ENCODE measurements at places on chromosomes 1 and 21. TPM values are rescaled to one million over a fixed set of nuclear protein-coding genes. Genes with fewer than 3 reads are reported as not detected.
A peak's percentile ranks its signal among the peaks of the same experiment; 100 is the strongest.

- DNase-seq = no peak
These were observed 2.1 kb downstream of the KRTAP10-10 start for GRCh38 chr21:44639331-44639655.

GRCh38 chr1:175572932-175573868, 170.2 kb downstream of the TNR start:
- peak; percentile 16 for DNase-seq

DNA sequence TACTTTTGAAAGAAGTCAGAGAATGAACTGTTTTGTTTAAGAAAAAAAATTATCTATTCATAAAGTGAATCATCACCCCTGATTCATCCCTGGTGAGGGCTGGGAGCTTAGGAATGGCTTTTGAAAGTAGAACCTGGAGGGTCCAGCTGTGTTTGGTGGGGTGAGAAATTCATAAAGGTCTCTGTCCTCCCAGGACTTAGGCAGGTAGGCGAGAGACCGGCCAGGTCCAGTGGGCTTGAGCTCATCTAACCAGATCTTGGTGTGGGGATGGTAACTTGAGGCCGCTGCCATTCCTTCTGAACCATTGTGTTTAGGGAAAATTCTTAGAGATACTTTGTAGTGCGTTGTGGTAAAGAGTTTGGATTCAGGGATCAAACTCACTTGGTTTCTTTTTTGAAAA, 156.8 kb upstream of the TNR start:
- no peak for DNase-seq

DNA sequence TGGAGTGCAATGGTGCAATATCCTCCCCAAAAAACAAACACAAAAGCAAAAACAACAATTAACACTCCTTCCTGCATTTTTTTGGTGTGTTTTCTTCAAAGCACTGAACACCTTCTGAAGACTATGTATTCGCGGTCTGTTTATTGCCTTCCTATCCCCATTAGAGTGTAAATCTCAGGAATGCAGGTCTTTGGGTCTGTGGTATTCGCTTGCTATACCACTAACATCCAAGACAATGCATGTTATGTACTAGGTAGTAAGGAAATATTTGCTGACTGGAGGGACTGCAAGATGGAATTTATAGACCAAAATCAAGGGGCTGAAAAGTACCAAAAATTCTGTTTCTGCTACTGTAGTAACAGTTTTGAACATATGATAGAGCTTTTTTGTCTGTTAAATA, 299.4 kb downstream of the RYR2 start:
- no peak for DNase-seq

GRCh38 chr1:117366177-117367045, 838 bp upstream of the MAN1A2 start:
- peak; percentile 91 for DNase-seq

DNA sequence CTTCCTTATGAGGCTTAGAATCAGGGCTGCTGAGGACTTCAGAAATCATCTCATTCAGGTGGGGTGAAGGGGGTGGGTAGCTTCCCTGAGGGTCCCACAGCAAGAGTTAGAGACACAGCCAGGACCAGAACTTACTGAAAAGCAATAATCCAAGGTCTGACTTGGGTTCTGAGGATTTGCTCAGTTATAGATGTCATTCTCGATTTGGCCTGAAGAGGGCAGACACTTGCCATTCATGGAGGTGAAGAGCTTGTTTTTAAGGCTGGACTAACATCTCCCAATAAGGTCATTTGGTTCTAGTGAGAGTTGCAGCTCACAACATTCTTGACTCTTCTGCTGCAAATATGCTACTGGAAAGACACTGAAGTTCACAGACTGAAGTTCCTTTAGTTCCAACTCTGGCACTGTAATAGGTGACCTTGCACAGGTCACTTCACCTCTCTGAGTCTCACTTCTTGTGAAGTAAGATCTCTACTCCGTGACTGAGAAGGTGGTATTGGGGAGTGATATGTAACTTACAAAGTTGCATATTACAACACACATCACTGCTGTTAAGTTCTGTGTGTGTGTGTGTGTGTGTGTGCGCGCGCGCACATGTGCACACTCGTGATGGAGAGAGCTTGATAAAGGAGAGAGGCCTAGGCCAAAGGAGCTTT, 69.8 kb upstream of the DIRAS3 start:
- no peak for DNase-seq

- DNase-seq = no peak
These were observed 85.9 kb downstream of the BCAR3 start for GRCh38 chr1:93595743-93596142.

- no peak for DNase-seq
These were observed 340.6 kb downstream of the ZNF326 start for GRCh38 chr1:90335558-90335957.

DNA sequence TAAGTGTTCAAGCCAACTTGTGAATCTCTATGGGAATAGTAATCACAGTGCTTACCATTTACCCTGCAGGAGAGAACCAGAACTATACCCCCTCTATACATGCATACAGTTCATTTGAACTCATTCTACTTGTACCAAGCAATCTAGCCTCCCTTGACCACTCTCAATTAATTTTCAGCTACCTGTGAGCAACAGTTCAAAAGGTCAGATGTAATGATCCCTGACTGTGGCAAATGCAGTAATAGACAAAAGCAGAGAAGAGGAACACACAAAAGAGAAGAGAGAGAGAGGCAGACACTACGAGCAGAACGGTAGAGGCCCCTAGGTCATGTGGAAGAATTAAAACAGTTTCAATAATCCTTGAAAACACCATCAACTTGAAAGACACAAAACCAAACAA, 52.8 kb downstream of the FMO4 start:
- no peak for DNase-seq

GRCh38 chr1:193311226-193311948, 125.0 kb upstream of the B3GALT2 start:
- DNase-seq = no peak

GRCh38 chr1:61506236-61506635, 218.7 kb downstream of the TM2D1 start:
- no peak for DNase-seq

DNA sequence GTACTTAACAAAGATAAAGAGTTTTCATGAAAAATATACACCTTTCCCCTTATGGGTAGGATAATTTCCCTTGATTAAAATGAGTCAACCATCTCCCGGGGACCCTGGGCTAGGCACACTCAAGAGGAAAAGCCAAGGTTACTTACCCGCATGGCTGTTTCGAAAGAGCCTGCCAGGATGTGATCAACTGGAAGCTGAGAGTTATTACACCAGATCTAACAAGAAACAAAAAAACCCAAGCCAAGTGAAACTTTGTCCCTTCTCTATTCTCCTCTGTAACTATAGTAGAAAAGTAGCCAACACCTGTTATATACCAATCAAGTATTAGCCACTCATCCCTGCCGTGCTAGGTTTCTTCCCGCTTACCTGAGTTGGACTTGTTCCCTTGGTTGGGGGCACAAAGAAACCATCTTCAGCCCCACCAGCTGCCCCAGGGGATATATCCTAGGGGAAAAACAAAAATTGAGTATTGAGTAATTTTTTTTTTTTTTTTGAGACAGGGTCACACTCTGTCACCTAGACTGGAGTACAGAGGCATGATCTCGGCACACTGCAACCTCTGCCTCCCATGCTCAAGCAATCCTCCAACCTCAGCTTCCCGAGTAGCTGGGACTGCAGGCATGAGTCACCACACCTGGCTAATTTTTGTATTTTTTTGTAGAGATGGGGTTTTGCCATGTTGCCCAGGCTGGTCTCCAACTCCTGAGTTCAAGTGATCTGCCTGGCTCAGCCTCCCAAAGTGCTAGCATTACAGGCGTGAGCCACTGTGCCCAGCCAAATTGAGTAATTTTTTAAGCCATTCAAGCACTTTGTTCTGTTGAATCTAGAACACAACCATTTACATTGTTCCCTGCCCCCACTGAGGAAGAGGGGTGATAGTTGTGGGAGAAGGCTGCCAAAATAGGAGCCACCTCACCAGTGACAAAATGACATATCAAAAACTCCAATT, 8.4 kb upstream of the PEX19 start:
- no peak for DNase-seq

GRCh38 chr1:46394108-46394871, at the start of gene FAAH:
TSS of gene FAAH (plus strand) at chr1:46394317. CDS start at chr1:46394349, 32 bp downstream.
- DNase-seq = peak; percentile 57

GRCh38 chr1:2544093-2544874, 11.9 kb upstream of the TNFRSF14 start:
- DNase-seq = no peak

GRCh38 chr21:28522014-28522799, 470.5 kb downstream of the LTN1 start:
- DNase-seq = no peak

The LCE3D gene
- total RNA-seq = not detected

The TNFRSF14 gene
- 21.6 TPM for total RNA-seq

The MX2 gene
- total RNA-seq = 14.7 TPM

The SCNM1 gene
- 20.9 TPM for total RNA-seq

The CD247 gene
- 1.1 TPM for total RNA-seq

The CYP4Z1 gene
- total RNA-seq = 1.1 TPM

The TSSK3 gene
- total RNA-seq = 0.44 TPM

The COL11A1 gene
- total RNA-seq = 0.35 TPM

The SDF4 gene
- 132 TPM for total RNA-seq

The F13B gene
- not detected for total RNA-seq

The NTNG1 gene
- 0.26 TPM for total RNA-seq

Data from left cardiac atrium (tissue), 4 donors.